SK-N-MC (cell line): ENCODE measurements at places on chromosomes 3 and 15.

DNA sequence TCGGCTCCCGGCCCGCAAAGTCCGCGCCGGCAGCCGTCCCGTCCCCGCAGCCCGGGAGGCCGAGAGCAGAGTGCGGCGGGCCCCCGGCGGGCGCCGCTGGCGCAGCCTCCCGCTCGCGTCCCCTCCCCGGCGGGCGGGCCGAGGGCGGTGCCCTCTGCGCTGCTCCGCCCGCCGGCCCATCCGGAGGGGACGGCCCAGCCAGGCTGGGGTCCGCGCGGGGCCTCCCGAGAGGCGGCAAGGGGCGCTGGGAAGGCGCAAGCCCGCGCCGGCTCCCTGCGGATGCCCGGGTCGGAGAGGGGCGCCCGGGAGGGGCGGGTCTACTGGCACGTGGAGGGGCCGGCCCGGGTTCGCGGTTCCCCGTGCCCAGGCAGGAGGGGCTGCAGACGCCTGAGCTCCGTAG, at the start of the genes CLCN2 and POLR2H:
Gene CLCN2, minus strand, starts transcription at position 74 of the 400 bp plus-strand sequence. CDS start 126 bp downstream, outside the sequence.
Gene POLR2H, plus strand, starts transcription at position 179 of the 400 bp plus-strand sequence. CDS start 1,783 bp downstream, outside the sequence.
- no peak for DNase-seq

- no peak for DNase-seq
Measured at GRCh38 chr3:128544190-128544589, 51.2 kb upstream of the GATA2 start.

GRCh38 chr3:160697637-160698380, 20.8 kb downstream of the ARL14 start:
- peak; percentile 39 for DNase-seq

DNA sequence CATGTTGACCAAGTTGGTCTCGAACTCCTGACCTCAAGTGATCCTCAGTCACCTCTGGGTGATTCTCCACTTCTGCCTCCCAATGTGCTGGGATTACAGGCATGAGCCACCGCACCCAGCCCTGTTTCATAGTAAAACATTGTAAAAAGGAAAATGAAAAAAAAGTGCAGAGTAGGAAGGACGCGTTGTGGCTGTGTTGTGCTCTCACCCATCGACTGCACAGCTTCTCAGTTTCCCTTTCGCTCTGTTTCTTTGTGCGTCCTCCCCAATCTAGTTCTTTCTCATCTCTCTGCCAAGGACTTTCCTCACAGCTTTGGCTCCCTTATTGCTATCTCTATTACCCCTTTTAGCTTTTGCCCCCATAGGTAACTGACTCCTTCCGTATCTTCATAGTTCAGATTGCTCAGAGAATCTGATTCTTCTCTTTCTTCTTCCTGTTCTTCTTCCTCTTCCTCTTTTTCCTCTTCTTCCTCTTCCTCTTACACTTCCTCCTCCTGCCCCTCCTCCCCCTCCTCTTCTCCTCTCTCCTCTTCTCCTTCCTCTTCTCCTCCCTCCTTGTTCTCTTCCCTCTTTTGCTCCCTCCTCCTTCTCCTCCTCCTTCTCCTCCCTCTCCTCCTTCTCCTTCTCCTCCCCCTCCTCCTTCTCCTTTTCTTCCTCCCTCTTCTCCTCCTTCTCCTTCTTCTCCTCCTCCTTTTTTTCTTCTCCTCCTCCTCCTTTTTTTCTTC, 81.1 kb upstream of the VGLL4 start:
- no peak for DNase-seq

GRCh38 chr3:7410782-7411181, 549.9 kb downstream of the GRM7 start:
- DNase-seq: no peak

GRCh38 chr3:127730171-127730570, 57.4 kb downstream of the ABTB1 start:
- DNase-seq: no peak

- no peak for DNase-seq
Measured at GRCh38 chr3:184040010-184040409, 8.5 kb downstream of the HTR3D start.

- DNase-seq: no peak
Measured at GRCh38 chr3:42056840-42057239, 34.3 kb upstream of the TRAK1 start.

DNA sequence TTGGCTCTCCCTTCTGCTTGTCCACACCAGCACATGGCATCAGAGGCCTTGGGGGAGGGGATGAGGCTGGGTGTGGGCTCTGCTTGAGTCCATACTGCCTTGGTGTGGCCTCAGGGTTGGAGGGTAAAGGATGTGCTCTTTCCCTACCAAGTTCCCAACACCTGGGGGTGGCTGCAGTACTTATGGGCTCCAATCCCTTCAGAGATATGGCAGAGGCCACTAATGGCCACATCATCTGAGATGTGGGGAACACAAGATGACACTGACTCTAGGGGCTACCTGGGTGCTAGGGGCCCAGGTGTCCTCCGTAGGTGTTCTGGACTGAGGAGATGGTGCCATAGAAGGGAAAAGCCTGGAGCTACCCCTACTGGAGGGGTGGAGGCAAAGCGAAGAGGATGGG, 6.9 kb downstream of the CXCR6 start:
- no peak for DNase-seq

DNA sequence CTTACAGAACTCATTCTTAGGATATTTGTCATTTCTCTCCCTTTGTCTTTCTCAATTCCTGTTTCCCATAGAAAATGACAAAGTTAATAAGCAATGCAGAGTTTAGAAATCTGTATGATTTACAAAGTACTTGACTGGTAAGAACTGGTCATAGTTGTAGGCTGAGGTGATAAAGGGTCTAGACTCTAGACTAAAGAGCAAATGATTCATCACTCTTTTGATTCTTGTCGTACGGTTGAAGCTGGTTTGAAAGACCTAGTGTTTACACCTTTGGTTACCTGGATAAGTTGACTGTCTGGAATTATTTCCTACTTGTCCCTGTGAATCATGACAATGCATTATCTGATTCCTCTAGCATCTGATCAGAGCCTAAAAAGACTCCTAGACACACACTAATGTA, 58.9 kb upstream of the TP63 start:
- DNase-seq: no peak

- DNase-seq: no peak
Measured at GRCh38 chr15:69149803-69150202, 10.6 kb upstream of the GLCE start.

DNA sequence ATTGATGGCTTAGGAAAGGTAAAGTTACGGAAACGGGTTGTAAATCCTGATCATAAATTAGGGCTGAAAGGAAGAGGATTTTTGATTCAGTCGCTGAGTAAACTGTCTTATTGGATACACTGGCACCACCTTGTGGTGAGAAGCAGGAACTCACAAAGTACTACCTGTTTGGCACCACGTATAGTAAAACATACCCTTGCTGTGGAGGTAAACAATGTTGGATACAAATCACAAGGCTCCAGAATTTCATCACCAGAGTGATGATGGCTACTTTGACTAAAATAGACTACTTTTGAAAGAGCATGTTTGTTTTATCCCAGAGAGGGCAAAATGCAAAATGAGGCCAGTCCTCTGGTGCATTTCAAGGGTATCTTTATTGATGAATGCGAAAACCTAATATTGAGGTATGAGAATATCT, 216.9 kb downstream of the IGSF11 start:
- DNase-seq: peak; percentile 30

DNA sequence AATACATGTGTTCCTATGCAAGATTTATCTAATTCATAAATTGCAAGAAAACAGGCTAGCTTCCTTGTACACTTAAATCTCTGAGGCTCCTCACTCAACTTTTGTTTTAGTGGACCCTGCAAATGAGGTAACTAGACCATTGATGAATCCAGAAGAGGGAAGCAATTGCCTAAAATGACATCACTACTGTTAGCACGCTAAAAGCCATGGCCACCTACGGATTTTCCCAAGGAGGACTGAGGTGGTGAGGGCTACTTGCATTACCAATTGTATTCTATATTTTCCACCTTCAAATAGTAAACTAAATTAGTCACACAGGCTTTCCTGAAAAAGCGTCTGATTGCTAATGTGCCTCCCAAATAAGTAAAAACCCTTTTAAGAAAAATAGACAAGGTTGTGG, 140.7 kb downstream of the GADL1 start:
- DNase-seq: no peak

DNA sequence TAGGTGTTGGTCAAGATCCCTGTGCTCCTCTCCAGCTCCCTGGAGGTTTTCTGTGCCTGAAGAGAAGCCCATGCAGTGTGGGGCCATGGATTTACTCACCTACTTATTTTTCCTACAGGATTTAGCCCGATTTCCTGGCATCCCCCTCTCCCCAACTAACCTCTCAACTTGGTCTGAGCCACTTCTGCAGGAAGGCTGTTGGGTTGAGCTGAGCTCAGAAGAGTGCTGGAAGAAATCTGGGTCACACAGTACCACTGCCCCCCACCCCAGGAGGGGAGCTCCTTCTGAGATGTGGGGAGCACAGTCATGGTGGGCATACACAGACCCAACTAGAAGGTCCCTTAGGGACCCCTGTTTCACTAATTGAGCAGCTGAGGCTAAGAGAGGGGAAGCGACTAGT, 34.4 kb upstream of the SLCO2A1 start:
- no peak for DNase-seq

DNA sequence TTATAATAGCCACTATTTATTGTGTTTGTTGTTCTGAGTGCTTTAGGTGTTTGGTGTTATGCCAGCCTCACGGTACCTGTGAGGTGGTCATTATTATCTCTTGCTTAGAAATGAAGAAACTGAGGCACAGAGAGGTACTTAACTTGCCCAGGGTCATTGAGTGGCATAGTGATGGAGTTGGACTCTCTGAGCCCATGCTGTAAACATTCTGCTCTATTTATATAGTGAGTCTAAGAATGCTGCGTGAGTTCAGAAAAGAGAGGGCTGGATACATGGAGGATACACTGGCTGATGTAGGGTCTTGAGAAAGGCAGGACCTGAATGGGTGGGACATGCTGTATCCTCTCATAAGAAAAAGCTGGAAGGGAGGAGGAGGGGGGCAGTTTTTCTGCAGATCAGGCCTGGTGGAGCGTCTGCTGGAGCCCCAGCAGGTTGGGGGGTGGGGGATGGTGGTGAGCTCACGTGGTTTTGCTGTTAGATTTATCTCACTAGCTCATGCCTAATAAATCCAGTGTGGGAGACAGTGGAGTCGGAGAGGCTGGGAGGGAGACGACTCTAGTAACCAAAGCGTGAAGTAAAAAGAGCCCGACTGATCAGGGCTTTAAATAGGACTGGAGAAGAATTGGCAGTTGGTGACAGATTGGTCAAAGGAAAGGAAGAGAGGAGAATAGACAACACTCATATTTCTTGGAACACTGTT, 16.0 kb downstream of the MED12L start:
- DNase-seq: no peak

DNA sequence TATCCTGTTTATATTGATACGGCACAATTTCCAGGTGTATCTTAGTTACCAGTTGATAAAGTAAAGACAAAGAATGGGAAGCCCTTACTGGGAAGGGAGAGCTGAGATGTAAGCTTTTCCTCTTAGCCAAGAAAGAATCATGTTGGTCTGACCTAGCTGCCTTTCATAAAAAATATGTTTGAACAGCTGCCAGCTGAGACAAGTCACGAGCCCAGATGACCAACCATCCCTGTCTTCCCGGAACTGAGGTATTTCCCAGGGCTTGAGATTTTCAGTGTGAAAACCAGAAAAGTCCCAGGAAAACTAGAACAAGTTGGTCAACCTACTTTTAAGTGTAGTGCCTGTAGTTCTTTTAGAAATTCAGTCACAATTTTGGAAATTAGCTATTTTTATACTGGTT, 3.6 kb upstream of the MYH15 start:
- DNase-seq: no peak

DNA sequence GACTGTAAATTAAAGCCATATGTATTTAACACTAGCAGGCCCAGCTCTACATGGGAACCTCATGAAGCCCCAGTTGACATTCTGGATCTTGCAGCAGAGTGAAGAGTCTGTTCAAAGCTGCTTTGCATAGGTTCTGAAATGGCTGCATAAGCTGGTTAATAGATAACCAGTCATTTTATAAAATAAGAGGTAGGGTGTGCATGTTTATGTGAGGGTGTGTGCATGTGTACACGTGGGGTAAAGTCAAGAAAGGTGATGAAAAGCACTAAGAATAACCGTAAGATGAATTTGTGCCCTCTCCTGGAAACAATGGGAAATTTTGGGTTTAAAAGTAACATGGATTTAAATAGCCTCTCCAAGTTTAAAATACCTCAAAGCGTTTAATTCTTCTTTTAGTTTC, 33.0 kb downstream of the PAQR9 start:
- DNase-seq: no peak
